PC-3 (cell line): ENCODE measurements at places on chromosomes 12 and 14. TPM values are rescaled to one million over a fixed set of nuclear protein-coding genes. Genes with fewer than 3 reads are reported as not detected.
A peak's percentile ranks its signal among the peaks of the same experiment; 100 is the strongest.

Gene VASH1
- 1.3 and 1.8 TPM in 2 replicates for total RNA-seq

GRCh38 chr12:2382370-2383155, 329.8 kb downstream of the CACNA1C start:
- no peak for DNase-seq

Gene CLEC9A
- not detected in 2 replicates for total RNA-seq

- DNase-seq: no peak
Observed at GRCh38 chr12:65741656-65742017, 82.6 kb upstream of the HMGA2 start.

DNA sequence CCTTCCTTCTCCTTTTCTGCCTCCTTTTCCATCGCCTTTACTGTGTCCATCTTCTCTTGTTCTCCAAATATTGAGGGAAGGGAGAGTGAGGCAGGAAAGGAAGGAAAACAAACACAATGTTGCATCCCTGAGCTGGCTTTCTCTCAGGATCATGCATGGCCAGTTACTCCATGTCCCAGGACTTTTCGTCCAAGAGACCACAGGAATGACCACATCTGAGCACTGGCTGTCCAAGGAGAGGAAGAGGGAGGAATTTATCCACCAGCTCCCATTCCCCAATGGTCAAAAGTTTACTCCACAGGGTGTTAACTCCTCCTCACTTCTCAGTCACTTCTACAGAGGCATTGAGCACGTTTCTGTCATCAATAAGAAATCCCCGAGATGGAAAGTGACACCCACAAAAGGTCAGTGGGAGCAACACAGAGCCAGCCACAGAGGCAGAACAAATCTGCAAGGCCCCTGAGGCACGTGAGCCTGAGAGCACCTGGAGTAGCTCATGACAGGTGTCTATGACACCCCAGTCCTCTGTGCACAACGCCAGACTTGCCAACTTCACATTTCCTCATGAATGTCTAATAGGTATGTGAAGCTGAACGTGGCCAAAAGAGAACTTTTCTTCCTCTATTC, 177.3 kb upstream of the NUDT4 start:
- no peak for DNase-seq

Gene KLRC2
- not detected in 2 replicates for total RNA-seq

Gene FGF23
- not detected in 2 replicates for total RNA-seq

Gene PLEKHG7
- total RNA-seq: not detected in 2 replicates

DNA sequence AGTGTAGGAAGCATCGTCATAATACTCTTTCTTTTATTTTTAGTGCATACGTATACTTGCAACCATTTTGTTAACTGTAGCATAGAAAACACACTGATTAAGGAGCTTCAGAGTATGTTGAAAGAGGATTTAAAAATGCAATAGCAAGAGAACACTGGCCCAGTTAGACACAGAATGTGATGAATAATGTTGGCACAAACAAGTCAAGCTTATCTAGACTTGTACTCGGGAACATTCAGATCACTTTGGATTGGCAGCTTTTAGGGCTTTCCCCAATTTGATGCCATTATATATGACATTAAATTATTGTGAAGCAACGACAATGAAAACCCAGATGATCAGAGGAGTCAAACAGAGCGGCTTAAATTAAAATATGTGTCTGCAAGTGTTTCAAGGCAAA, 468.1 kb downstream of the PRKD1 start:
- no peak for DNase-seq

Gene SMIM41
- total RNA-seq: not detected in 2 replicates

Gene MYL2
- total RNA-seq: not detected in 2 replicates

Gene ZNF385A
- 1.8 and 5.0 TPM in 2 replicates for total RNA-seq

Gene IGF1
- not detected in 2 replicates for total RNA-seq

- no peak for DNase-seq
Observed at GRCh38 chr12:109816870-109817269, 16.3 kb downstream of the TRPV4 start.

GRCh38 chr12:68792952-68793351, 15.0 kb upstream of the MDM2 start:
- DNase-seq: peak; percentile 50
